ENCODE measurements at places on chromosomes 5 and 9.

DNA sequence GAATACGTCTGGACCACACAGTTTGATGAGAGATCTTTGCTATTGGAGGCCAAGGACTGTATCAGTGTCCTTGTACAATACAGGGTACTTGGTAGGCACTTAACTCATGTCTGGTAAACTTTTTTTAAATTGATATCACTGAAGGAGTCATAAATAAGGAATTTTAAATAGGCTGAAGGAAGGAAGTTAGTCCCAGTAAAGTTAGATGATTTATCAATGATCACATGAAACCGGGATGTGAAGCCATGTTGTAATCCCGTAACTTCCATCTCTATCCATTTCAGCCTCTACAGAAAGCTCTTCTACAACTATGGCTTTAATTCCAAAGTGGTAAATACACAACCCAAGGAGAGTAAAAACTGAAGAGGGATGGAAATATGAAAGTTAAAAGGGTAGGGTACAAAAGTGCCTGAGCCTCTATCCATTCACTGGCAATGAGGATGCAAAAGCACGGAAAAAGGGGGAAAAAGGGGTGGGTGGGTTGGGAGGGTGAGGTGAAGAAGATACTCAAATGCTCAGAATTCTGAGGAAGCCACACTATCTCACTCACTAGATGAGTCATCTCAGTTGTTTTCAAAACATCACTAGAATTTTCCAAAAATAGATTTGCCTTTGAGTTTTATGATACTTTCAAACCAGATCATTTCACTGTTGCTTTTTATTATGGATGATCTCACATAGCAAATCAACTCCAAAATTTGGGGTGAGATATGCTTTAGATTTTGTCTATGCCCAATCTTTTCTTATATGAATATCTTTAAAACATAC, 1053.5 kb downstream of the NR2F1-AS1 start:
- DNase-seq = no peak

DNA sequence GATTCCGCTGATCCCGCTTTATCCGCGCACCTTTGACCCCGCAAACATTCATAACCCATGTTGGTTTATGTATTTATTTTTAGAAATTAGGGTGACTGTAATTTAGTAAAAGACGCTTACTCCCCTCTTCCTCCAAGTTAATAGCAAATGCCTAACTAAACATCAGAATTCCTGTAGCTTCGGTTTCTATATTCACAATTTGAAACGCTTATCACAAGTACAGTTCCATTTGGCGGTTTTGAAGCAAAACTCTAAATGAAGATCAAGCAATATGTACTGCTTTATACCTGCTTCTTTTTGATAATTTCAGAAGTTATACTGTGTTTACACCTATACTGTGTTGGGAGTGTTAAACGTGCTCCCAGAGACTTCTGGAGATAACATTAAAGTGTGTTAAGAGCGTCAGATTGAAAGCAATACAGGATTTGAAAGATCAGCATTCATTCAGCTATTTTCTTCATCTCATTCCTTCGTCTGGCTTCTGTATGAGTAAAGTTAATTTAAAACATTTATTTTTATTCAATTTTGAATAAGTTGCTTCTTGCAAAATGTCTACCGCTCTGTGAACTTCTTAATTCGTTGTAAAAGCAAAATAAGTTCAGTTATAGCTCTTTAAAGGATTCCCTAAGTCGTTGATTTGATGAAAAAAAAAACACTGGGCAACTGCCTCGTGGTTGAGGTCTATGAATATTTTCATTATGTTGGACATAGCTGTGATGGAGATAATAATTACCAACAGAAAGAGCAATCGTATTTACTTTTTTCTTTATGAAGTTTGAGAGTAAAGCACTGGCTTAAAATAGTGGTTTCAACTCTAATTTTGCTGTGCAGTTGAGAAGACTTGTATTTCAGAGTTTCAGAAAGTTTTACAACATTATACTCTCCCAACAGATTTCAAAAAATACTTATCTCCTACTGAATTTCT, 2.5 kb downstream of the PRDM6 start:
- no peak for DNase-seq

- no peak for DNase-seq
Observed at GRCh38 chr5:862367-863243, 11.8 kb upstream of the ZDHHC11 start.

- DNase-seq = no peak
Observed at GRCh38 chr5:160357861-160358411, 12.5 kb downstream of the C1QTNF2 start.

DNA sequence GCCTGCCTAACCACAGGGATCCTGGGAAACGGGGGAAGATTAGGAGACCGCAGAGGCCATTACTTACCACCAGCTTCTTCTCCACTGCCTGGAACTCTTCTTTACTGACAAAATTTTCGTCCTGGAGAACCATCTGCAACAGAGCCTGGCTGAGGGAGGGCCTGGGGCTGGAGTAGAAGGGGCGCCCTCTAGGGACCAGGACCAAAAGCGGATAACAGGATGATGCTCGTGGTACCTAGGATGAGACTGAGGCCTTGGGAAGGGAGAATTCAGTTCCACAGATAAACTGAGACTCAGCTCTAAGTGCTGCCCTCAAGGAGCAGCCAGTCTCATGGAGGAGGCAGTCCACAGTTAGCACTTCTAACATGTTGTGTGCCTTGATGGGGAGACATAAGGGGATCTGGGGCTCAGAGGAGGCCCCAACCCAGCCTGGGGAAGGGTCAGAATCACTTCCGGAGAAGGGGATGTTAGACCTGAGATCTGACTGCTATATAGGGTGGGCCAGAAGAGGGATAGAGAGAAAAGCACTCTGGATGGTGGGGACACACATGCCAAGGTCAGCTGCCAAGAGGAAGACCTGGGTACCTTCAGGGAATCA, 1.2 kb downstream of the SPATA24 start:
- peak; percentile 70 for DNase-seq

DNA sequence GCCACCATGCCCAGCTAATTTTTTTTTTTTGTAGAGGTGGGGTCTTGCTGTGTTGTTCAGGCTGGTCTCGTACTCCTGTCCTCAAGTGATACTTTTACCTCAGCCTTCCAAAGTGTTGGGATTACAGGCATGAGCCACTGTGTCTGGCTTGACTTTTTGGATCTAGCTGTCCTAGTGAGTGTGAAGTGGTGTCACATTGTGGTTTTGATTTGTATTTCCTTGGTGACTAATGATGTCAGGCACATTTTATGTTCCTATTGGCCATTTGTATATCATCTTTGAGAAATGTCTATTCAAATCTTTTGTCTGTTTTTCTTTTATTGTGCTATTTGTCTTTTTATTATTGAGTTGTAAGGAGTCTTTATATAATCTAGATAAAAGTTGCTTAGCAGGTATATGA, 53.5 kb upstream of the MCCC2 start:
- peak; percentile 64 for DNase-seq

- no peak for DNase-seq
Observed at GRCh38 chr9:121975801-121976277, 117.3 kb downstream of the TTLL11 start.

DNA sequence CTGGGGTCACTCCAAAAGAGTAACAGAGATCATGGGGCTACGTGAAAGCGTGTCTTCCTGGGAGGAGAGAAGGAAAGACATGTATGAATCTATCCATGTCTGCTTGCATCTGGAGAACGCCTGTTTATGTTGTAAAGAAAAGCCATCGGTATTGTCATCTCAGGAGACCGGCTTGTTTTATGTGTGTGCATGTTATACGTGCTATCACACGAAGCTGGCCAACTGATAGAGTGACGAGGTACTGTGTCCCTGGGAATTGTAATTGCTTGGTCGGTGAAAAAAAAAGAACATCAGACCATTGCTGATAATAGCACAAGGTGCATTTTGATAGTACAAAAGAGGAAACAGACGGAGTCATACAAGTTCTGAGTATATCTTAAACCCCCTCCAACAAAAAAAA, 370 bp upstream of the CDH6 start:
- peak; percentile 42 for DNase-seq

- DNase-seq = no peak
Observed at GRCh38 chr9:16532272-16532671, 338.2 kb downstream of the BNC2 start.

- peak; percentile 29 for DNase-seq
Observed at GRCh38 chr9:99823681-99824377, 2.1 kb downstream of the NR4A3 start.

- no peak for DNase-seq
Observed at GRCh38 chr9:4569101-4569500, 78.8 kb downstream of the SLC1A1 start.

DNA sequence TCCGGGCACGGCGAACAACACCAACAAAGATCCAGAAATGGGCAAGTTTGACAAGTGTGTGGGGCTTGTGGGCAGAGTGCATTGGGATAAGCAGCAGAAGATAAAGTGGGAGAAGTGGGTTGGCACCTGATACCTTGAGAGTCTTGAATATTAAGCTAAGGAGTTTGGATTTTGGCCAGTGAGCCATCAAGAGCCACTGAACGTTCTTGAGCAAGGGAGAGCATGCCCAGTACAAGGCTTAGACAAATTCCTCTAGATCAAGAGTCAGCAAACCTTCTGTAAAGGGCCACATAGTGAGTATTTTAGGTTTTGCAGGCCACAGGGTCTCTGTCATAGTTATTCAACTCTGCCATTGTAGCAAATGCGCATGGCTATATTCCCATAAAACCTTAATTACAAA, 26.6 kb upstream of the TRMT10B start:
- no peak for DNase-seq

DNA sequence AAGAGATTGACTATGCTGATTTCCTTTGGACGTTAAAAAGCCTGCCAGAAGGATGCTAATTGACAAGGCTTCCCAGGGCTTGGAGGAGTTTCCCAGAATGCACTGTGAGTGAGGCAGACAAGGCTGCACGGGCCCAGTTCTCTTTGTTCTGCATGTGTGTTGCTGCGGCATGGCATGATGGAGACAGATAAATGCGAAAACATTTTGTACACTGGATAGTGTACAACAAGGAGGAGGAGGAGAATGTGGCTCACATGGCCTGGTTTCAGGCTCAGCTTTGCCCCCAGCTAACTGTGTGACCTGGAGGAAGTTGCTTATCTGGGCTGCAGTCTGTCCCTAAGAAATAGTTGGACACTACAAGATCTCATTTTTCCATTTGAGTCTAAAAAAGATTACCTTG, 135.5 kb upstream of the CPEB4 start:
- peak; percentile 68 for DNase-seq

- no peak for DNase-seq
Observed at GRCh38 chr5:161034451-161034850, 182.4 kb upstream of the ATP10B start.

GRCh38 chr5:53109056-53109442, 508 bp downstream of the MOCS2 start:
- DNase-seq = peak; percentile 39

DNA sequence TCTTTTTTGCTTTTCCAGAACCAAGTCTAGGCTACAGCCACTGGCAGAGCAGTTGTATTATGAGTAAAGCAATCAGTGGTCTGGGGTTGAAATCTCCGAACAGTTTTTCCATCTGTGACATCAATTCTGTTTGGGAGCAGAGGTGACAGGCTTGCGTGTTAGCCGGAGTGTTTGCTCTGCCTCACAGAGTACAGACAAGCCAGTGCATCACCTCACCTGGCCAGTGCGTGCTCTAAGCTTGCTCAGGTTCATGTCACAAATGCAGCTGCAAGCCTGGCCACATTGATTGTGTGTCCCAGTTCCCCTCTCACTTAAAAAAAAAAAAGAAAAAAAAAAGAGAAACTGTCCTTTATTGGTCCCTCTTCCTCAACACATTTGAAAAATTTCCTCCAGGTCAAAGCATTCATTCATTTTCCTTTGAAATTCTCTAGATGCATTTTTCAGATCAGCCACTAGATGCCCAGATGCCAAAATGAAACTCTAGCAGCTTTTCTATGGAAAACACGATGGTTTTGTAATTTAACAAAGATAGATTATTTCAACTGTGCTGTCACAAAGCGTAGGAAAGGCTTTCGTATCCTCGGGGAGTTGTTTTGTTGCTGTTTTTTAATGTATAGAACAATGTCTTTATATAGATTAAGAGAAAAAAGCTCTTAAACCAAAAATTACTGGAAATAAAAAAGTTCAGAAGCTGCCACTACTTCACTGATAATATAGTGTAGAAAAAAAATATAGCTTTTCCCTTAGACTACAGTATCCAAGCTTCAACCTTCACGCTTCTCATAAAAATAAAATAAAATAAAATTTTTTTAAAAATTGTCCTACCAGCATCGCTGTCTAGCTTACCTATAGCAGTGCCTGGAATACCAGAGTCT, 585.5 kb downstream of the TLE1 start:
- DNase-seq = no peak

- DNase-seq = peak; percentile 72
Observed at GRCh38 chr9:7298123-7298522, 501.5 kb downstream of the DMAC1 start.

- no peak for DNase-seq
Observed at GRCh38 chr9:135170535-135170934, 83.1 kb downstream of the OLFM1 start.

GRCh38 chr9:109781541-109782197, 1.7 kb downstream of the PALM2AKAP2 start:
- DNase-seq = no peak

DNA sequence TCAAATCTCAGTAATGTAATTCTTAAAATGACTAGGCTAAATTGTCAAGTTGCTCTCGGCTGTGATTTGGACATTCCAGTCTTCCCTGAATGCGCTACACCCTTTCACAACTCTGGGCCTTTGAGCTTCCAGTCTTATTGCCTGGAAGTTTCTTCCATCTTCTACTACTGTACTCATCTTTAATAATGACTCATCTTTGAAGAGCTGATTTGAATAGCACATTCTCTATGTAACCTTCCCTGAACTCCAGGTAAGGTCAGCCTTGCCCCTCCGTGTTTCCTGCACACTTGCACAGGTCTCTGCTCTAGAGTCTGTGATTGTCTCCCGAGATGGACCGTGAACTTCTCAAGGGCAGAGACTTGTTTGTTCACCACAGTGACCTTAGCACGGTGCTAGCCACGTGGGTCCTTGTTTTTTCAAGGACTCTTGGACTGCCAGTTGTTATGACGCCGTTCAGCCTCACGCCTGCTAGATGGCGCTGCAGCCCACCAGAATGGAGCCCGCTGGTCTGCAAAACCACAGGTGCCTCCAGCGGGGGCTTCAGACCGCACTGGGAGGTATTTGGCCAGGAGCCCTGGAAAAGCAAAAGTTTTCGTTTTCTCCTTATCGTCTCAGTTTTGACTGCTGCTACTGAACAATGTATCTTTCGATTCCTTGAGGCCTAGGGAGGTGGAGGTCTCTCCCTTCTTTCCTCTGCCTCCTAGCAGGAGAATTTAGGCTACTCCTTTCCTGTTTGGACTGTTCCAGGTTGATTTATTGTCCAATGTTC, 44.4 kb downstream of the SEC61B start:
- DNase-seq = peak; percentile 88

- peak; percentile 38 for DNase-seq
Observed at GRCh38 chr5:891837-892393, 686 bp downstream of the BRD9 start.

Measured in hematopoietic multipotent progenitor cell treated with erythropoietin and hydrocortisone succinate and interleukin-3 and kit ligand, for 4 days (in vitro differentiated cells).